ENCODE measurements at places on chromosomes 6 and 20.

GRCh38 chr6:168116438-168116974 is 37.5 kb upstream of the FRMD1 start:
- no peak for DNase-seq

- no peak for DNase-seq
Observed at GRCh38 chr6:168383062-168383854, 57.7 kb upstream of the SMOC2 start.

- no peak for DNase-seq
Observed at GRCh38 chr20:59301343-59302007, 1.1 kb downstream of the EDN3 start.

- DNase-seq, result no peak
Observed at GRCh38 chr6:50657513-50657912, 55.8 kb upstream of the TFAP2D start.

DNA sequence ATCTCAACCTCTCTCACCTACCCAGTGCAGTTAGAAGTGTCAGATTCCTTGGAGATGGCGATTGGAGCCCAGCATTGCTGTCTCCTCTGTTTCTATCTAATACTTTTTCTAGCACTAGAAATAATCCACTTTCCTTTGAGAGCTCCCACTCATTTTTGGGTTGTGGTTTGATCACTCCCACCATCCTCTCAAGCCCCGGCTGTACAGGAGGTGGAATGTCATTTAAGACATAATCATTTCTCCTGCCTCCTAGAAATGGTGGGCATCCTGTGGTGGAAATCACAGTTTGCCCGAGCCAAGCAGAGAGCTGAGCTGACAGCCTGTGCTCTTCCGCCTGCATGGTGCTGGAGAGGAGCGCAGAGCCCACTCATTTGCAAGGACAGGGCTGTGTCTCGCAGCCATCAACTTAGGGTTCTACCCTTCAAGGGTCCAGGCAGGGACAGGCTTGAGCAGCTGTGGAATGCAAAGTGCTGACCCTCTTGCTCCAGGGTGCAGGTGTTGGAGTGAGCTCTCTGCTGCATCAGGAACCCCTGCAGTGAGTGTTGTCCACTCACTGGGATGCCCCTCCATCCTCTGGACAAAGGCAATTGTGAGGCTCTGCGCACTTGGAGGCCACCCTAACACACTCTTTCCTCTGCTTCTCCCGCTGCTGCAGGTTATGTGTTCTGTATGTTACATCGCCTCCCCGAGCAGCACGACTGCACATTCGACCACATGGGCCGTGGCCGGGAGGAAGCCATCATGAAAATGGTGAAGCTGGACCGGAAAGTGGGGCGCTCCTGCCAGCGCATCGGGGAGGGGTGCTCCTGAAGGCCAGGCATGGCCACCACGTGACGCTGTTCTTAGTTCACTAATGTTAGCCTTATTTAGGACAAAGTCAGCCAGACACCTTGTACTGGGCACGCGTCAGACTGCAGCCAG is 332.3 kb downstream of the ZFAND3 start:
- DNase-seq, result no peak

DNA sequence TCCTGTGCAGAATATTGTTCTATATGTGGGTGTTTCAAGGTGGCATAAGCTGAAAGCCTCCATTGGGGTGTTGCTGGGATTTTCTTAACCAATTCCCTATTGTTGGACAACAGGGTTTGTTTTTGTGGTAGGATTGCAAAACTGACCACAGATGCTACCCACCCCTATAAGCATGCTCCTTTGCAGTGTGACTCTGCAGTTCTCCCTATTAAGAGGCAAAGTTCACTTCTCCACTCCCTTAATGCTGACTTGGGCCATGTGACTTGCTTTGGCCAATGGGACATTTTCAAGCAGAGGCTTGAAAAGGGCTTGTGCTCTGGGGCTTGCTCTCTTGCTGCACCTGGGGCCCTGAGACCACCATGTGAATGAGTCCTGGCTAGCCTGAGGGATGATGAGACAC is 8.5 kb upstream of the ANGPT4 start:
- DNase-seq, result no peak

DNA sequence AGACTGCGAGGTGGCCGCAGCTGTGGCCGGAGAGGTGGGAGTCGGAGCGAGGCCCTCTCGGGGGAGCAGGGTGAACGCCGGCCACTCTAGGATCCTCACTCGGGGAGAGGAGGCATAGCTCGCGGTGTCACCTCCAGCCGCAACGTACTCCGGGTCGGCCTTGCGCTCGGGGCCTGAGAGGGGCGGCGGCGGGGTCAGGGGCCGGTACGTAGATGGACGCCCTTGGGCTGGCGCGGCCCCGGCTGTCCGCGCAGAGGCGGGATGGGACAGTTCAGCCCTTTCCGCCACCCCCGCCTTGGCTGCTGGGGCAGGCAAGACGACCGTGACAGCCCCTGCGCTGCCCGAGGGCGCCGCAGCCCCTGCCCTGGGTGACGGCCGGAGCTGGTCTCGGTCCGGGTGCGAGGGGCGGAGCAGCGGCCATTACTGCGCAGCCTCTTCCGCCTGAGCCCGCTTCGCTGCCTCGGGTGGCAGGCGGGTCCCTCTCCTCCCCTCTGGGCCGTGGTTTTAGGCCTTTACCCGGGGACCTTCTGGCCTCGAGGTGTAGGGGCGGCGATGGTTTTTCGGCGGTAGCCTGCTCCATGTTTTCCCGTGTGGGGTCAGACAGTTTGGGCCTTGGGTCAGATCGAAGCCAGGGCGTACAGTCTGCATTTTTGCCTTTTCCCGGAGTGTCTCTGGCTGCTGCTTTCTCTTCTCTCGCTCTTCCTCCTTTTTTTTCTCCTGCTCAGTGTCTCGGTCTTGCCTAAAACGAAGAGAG is 405 bp downstream of the RNF146 start:
- peak; percentile 34 for DNase-seq

DNA sequence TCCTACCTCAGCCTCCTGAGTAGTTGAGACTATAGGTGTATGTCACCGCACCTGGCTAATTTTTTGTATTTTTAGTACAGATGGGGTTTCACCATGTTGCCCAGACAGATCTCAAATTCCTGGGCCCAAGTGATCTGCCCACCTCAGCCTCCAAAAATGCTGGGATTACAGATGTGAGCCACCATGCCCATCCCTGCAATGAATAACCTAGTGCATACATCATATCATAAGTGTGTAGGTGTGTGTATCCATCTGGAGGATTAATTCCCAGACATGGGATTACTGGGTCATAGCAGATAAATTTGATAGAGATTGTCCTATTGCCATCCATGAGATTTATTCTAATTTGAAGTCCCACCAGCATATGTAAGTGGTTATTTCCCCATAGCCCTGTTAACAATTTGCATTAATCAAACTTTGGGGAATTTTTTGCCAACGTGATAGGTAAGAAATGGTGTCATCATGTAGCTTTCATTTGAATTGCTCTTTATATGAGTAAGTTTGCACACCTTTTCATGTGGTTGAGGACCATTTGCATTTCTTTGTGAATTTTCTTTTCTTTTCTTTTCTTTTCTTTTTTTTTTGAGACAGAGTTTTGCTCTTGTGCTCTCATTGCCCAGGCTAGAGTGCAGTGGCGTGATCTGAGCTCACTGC is 29.9 kb upstream of the BACH2 start:
- no peak for DNase-seq

GRCh38 chr20:708956-709355 is 33.4 kb upstream of the SCRT2 start:
- DNase-seq, result no peak

- DNase-seq, result no peak
Observed at GRCh38 chr6:139752086-139752485, 377.6 kb upstream of the CITED2 start.

DNA sequence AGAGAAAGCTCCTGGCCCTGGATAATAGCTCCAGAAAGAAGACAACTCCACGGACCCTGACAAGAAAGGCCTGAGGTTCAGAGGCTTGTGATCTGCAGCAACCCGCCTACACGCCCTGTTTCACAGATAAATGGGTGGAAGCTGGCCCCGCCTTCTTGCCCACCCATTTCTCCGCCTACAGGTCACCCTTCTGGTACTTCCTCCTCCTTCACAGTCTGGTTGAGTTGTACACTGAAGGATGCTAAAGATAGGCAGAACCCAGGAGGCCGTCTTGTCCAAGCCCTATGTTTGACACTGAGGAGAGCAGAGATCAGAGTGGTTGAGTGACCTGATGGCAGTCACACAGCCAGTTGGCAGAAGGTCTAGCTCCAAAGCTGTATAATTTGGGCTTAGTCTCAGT is 34.2 kb upstream of the MDGA1 start:
- DNase-seq, result peak; percentile 7

GRCh38 chr6:26501482-26501986 is 1.4 kb downstream of the BTN1A1 start:
- DNase-seq, result peak; percentile 17

DNA sequence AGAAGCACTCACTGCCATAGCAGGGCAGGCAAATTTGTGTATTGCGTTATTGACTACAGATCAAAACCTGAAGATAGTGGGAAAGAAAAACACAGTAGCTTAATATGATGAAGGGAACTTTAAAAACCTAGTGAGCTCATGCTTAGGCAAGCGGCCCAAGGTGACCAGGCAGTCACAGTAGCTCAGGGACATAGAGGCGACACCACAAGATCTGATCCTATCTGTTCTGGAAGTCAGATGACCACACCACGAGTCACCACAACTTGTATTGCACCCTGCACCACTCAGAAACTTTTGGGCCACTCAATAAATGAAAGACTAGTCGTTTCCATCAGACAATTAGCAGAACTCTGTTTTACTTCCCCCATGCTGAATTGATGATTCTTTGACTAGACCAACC is 4.9 kb downstream of the CLIC5 start:
- no peak for DNase-seq

GRCh38 chr6:158795516-158795915 is 23.7 kb downstream of the EZR start:
- DNase-seq, result no peak

DNA sequence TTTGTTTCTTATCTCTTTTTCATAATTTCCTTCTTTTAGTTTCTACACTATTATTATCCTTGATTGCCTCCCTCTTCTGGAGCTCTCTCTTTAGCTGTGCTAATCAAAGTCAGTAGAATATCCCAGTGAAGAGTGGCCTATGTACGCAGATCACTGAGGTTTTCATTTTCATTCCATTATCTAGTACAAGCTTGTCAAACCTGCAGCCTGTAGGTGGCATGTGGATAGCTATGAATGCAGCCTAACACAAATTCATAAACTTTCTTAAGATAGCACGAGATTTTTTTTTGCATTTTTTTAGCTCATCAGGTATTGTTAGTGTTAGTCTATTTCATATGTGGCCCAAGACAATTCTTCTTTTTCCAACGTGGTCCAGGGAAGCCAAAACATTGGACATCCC is 825.7 kb upstream of the MAP3K7 start:
- no peak for DNase-seq

DNA sequence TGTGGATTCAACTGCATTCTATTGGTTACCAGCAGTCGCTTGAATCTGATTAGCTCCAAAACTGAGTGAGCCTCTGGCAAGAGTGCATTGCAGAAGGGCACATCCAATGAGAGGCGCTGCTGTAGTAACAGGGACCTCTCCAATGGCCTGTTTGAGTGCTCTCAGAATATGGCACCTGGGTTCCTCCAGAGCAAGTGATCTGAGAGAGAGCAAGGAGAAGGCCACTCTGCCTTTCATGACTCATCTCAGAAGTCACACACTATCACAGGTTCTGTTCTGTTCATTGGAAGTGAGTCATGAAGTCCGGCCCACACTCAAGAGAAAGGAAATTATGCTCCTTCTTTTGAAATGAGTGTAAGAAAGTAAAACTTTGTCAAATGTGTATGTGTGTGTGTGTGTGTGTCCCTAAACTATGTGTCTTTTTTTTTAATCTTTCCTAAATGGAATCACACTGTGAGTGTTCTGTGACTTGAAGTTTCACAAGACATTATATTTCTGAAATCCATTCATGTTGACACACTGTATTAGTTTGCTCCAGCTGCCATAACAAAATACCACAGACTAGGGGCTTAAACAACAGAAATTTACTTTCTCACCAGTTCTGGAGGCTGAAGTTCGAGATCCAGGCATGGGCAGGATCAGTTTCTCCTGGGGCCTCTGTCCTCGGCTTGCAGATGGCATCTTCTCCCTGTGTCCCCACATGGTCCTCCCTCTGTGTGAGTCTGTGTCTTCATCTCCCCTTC is 138.3 kb upstream of the CDYL start:
- DNase-seq, result peak; percentile 54

DNA sequence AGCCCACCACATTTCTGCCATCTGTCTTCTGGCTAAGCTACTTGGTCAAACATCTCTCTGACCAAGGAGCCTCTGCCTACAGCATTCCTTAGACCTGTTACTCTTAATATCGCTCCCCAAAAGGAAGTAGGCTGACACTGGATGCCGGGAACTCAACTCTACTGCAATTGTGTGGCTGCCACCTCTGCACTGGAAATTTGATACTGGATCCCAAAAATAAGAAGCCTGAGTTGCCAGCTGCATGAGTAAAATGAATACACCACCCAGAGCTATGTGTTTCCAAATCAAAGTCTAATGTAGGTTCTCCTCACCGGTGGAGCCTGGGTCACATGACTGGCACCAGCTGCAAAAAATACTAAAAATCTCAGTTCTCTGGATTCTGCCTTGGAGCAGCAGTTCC is 36.9 kb downstream of the UNC5CL start:
- DNase-seq, result no peak

- DNase-seq, result no peak
Observed at GRCh38 chr20:54477191-54477955, 2.0 kb downstream of the DOK5 start.

DNA sequence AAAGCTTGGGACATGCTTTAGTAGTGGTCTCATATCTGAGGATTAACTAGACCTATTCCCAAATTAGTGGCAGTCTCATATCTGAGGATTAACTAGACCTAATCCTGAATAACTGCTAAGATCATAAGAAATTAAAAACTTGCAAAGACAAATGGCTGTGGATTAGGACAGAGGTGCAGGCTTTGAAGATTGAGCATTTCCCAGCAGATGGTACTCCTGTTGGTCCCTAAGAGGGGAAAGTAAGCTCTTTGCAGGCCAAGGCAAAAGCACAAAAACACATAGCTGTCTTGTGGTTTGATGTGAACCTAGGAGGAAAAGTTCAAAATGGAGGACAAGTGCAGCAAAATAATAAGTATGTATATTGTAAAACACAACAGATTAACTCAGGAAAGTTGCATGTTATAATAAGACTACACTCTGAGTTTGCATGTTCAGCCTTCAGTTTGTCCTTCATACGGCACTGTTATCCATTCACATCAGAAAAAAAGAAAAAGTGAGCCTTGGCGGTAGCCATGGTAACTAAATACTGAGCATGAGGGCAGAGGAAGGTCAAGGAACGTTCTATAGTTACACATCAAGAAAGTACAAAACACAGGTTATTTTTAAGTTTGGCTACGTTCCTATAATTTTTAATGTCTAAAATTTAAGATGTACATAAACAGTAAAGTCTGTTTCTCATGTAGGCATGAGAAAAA is 62.8 kb downstream of the FILIP1 start:
- DNase-seq, result no peak

- no peak for DNase-seq
Observed at GRCh38 chr20:56411759-56412472, at the start of gene CASS4. Gene CASS4, plus strand, starts transcription at chr20:56412260. Its CDS starts 199 bp downstream, at chr20:56412459.

DNA sequence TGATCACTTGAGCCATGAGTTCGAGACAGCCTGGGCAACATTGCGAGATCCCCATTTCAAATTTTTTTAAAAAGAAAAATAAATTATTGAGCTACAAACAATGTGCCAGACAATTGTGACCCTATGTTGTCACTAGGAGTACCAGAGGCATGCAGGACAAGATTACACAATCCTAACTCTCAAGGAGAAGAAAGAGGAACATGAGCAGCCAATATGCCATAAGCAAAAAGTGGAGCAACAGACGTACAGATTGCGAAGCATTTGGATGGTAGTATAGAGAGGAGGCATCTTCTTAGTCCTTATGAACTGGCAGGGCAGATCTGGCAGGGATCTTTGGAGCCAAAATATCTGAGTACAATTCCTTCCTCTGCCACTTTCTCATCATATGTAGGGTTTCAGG is 156.4 kb downstream of the OR2B2 start:
- DNase-seq, result no peak
